Activated T-helper 9 cell treated with anti-CD3 and anti-CD28 coated beads, Interleukin-2, amount 50 U/mL, for 16 hours (primary cell): ENCODE measurements at places on chromosomes 2 and 18.

- DNase-seq = no peak
Observed at GRCh38 chr18:31558567-31558966, 33.1 kb upstream of the TTR start.

GRCh38 chr2:122236925-122237324 lies 481.5 kb downstream of the TSN start:
- DNase-seq = no peak

DNA sequence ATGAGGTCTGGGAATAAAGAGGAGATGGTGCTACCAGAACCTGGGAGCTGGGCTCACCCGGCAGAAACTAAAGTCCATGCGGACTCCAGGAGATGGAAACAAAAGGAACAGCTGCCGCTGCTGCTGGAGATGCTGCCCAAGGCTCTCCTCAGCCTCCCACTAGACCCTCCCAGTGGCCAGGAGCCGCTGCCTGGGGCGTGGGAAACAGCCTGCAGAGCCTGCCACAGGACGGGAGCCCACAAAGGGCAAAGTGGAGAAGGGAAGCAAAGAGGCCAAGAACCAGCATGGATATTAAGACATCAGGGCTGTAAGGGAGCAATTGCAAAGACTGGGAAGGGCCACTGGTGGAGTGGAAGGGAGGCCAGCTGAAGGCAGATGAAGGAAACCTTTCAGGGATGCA lies 179.6 kb downstream of the NCK2 start:
- DNase-seq = no peak

DNA sequence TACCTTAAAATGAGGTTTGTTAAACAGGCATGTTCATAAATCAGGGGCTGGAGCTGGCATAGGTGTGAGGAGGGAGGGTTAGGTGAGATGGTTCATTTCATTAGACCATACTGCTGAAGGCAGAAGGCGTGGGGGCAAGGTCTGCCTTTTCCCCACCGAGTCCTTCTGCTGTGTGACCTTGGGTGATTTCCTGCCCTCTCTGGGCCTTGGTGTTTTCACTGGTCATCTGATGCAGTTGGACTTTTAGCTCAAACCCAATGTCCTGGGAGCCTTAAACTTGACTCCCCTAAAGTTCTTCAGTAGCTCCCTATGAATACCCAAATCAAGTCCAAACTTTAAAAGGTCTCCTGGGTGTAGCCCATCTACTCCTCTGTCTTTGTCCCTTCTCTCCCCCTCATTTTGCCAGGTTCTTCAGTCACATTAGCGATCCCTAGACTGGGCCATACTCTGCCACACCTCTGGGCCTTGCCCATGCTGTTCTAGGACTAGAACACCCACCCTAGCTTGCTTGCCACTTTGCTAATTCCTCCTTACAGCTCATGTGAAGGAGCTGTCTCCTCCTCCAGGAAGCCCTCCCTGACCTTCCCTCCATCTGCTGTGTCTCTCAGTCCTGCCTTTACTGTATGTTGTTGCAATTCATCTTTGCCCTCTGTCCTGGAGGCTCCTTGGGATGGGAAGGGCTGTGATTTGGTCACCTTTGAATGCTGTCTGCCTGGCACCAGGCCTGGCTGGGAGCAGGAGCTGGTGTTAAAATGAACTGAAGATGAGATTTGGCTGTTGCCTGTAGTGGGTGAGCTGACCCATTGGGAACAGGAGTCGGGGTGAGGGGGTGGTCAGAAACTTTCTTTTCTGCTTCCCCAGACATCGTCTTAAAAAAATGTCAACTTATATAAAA lies 85.4 kb upstream of the HS6ST1 start:
- DNase-seq = no peak

- no peak for DNase-seq
Observed at GRCh38 chr2:85674417-85674816, 6.4 kb upstream of the SFTPB start.

GRCh38 chr2:144508172-144508851 lies 11.6 kb downstream of the ZEB2 start:
- no peak for DNase-seq

DNA sequence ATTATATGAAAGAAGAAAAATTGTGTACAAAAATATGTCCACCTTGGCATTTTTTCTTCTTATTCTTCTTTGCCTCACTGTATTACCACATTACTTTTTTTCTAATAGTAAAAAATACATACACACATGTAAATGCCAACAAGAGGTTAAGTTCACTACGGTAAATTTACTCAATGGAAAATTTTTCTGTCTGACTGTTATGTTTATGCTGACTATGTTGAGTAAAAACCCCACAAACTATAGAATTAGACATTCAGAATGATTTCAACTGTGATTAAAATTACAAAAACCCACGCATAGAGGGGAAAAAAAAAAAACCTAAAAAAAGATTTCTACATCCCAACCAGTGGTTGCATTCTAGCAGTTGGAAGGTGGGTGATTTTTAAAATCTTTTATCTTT lies 5.4 kb downstream of the GPR55 start:
- DNase-seq = no peak

DNA sequence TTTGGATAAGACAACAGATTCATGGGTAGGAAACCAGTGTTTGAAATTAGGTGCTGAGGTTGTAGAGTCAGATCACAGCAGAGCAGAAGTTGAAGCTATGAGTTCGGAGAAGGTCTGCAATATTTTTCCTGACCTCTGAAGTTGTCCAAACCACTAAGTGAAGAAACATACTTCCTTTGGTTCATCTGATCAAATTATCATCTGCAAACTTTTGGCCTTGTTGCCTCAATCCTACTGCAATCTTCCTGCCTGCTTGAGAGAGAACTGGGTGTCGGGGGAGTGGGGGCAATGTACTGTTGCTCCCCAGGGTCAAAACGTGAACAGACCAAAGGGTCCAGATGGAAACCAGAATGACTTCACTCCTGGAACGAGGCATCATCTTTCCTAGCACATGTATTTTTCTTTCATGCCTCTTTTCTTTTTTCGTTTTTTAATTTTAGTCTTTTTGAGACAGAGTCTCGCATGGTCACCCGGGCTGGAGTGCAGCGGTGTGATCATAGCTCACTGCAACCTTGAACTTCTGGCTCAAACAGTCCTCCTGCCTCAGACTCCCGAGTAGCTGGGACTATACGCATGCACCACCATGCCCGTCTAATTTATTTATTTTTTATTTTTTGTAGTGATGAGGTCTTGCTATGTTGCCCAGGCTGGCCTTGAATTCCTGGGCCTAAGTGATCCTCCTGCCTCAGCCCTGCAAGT lies 42.7 kb downstream of the RAB31 start:
- DNase-seq = no peak

- no peak for DNase-seq
Observed at GRCh38 chr2:53051157-53051556, 716.4 kb upstream of the CHAC2 start.

DNA sequence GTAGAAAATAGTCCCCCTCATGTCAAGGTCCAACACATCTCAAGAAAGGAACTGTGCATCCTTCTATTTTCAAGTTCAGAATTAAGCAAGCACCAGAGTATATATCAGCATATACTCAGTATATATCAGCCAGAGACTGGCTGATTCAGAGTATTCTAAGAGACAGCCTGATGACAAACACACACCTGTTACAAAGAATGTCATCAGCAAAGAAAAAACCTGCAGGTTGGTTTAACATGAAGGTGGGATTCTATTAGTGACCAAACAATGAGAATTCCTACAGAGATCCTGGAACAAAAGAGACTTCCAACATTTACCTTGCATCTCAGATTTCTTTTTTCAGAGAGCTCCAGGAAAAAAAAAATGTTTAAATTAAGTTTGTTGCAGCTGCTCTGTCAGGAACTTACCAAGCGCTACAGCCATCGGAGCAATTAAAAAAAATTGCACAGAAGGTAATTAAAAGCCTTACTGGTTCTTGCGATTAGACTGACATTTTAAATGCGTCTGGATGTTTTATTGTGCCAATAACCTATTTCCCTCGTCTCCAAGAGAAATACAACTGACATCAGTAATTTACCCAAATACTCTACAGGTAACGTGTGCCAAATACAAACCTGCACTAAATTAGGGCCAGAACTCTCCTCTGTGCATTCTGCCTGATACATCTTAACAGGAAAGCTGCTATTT lies 218.1 kb downstream of the HNMT start:
- DNase-seq = no peak

- no peak for DNase-seq
Observed at GRCh38 chr2:23256643-23257042, 128.3 kb upstream of the KLHL29 start.

DNA sequence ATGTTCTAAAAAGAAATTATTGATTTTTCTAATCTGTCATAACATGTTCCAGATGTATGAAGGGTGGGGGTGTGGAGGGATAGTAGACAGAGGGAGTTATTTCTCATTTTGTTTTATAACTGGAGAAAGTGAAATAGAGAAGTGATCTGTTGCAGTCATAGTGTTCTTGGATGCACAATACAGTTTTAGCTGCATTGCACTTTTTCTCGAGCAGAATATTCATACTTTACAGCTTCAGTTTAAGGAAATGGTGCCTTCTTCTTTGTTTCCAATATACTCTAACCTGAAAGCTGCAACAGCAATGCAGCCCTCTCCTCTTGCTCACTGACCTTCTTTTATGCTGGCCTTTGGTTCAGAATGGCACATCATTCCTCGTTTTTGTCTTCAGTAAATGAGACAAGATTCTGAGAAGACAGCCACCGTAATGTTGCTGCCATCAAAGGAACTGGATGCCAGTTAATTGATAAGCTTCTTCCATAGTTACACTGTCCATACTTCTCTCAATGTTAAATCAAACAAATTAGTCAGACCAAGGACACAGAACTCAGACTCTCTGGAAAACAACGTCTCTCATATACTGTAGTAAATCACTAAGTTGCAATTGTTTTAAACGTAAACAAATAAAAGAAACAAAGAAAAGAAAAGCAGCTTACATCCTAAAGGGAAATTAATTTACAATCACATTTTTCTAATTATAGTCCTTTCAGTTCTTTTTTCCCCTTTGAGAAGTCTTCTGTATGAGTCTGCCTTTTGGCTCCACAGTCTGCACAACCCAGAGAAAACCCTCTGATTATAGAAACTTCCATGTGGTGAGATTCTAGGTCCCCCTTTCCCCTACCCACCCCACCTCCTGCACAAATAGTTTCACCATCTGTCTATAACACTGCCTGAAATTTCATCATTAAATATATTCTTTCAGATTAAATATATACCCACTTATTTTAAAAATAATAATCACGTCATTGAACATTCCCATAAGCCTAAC lies 97.4 kb upstream of the UGP2 start:
- no peak for DNase-seq

DNA sequence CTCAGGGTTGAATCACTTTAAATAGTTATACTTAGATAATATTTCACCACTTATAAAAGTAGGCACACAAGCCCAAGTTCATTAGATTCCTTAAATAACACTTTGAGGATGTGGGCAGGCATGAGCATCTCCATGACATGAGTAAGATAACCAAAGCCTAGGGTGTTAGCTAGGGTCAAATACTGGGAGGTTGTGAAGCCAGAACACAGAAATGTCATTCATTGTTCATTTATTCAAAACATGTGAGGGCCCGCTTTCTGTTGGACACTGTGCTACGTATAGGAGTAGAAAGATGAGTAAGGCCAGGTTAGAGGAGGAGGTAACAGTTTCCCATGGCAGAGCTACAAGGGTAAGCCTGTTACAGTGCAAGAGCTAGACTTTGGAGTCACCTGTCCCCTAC lies 93.5 kb upstream of the NEDD4L start:
- DNase-seq = no peak

GRCh38 chr2:37561615-37562569 lies 109.5 kb downstream of the CDC42EP3 start:
- no peak for DNase-seq
